ENCODE measurements at places on chromosomes 5 and 9. TPM values are rescaled to one million over a fixed set of nuclear protein-coding genes. Genes with fewer than 3 reads are reported as not detected.

Gene DDX4
- total RNA-seq: not detected

Gene FOCAD
- total RNA-seq: 129 TPM

Gene PTGS1
- 2.6 TPM for total RNA-seq

Gene CCL27
- total RNA-seq: 0.59 TPM

Gene FOXD4L4
- total RNA-seq: 0.18 TPM

Gene TXNDC8
- total RNA-seq: not detected

Gene SPATA31E1
- not detected for total RNA-seq

Gene SH3TC2
- total RNA-seq: 1.2 TPM

Gene FIBCD1
- total RNA-seq: 26.0 TPM

Gene PAEP
- total RNA-seq: not detected

Gene CDH6
- 82.3 TPM for total RNA-seq

Gene GLRA1
- total RNA-seq: not detected

Gene TTC16
- 0.05 TPM for total RNA-seq

Gene ZDHHC11
- 2.1 TPM for total RNA-seq

Gene OR13F1
- not detected for total RNA-seq

Gene RETREG1
- total RNA-seq: 1.2 TPM

Gene PCAT7
- 0.30 TPM for total RNA-seq

Gene ENTR1
- 46.5 TPM for total RNA-seq

Gene OLFM1
- total RNA-seq: 2.9 TPM

Gene IL31RA
- 1.5 TPM for total RNA-seq

Gene SPACA9
- total RNA-seq: 2.4 TPM

Gene FBXW2
- total RNA-seq: 41.7 TPM

Gene UGT3A2
- not detected for total RNA-seq

Gene GDA
- total RNA-seq: not detected

Gene MINAR2
- not detected for total RNA-seq
